ENCODE measurements at places on chromosomes 16 and 17.
A peak's percentile ranks its signal among the peaks of the same experiment; 100 is the strongest.

DNA sequence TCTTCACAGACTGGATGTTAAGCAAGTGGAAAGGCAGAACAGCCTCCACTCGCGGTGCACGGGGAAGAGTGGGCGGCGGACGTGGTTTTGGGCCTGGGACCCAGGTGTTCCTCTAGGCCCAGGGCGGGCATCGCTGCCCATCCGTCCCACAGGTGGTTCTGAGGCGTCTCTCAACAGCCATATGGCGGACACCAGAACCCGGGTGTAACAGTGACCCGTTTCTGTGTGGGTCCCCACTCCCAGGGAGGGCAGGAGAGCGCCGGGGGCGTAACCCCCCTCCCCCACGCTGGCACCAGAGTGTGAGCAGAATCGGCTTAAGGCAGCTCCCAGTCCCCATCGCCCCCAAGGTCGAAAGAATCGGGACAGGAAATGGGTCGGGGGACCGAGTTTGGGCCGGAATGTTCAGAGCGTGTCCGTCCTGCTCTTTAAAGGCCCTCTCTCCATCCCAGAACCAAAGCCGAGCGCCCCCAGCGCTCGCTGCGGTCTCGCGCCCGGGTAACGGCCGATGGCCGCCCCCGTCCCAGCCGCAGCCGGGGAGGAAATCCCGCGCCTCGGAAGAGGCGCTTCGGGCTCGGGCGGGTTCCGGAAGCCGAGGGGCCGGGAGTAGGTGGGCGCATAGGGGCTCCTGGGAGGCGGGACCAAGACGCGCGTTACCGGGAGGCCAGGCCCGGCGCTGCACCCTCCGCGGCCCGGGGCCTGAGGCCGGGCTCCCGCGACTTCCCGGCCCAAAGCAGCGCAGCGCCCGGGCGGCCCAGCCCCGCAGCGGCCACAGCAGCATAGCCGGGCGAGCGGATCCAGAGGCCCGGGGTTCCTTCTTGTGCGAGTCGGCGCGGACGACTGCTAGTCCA, at the start of gene TK2:
Gene TK2, minus strand, starts transcription at position 839 of the 848 bp plus-strand sequence. Its CDS starts 61 bp downstream, at position 778.
- DNase-seq = no peak

DNA sequence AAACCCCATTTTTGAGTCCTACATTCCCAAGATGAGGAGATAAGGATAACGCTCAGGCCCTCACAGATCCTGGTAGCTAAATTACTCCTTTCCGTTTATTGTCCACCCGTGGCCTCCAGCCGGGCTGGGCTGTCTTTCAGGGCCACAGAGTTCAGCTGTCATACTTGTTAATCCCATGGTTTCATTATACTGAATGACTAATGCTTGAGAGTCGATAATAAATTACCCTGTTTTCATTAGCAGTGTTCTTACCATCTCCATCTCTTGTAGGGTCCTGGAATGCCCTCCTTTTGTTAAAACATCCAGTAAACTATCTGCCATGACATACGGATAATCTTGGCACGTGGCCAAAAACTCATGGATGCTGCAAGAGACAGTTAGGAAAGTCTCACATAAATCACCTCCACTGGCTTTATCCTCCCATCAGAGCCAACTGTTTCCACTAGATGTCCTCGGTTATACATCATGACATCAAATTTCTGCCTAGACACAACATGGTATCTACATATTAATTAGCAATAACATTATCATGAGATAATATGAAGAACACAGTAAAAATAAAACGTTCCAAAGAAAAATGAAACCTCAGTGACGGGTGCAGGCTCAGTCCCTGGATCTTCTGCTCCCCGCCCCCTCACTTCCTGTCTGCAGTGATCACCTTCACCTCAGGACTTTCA, 45.3 kb downstream of the BRD7 start:
- DNase-seq = peak; percentile 11

DNA sequence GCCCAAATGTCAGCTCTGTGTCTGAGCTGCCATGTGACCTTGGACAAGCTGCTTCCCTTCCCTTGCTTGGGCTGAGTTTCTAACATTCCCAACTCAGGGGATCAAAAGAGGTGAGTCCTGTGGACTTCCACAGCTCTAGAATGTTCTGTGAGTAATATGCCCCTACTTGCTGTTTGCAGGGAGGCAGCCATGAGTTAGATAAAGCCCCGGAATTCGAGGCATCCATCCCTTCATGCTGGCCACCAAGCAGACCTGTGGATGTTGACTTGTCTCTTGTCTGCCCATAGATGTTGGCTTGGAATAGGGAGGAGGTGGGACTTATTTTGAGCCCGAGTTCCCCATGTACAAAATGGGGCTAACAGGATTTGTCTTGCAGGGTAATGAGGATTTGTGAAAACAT, 36.2 kb downstream of the KSR1 start:
- no peak for DNase-seq

- no peak for DNase-seq
These were observed 38.7 kb downstream of the TIMM22 start for GRCh38 chr17:1035546-1036170.

DNA sequence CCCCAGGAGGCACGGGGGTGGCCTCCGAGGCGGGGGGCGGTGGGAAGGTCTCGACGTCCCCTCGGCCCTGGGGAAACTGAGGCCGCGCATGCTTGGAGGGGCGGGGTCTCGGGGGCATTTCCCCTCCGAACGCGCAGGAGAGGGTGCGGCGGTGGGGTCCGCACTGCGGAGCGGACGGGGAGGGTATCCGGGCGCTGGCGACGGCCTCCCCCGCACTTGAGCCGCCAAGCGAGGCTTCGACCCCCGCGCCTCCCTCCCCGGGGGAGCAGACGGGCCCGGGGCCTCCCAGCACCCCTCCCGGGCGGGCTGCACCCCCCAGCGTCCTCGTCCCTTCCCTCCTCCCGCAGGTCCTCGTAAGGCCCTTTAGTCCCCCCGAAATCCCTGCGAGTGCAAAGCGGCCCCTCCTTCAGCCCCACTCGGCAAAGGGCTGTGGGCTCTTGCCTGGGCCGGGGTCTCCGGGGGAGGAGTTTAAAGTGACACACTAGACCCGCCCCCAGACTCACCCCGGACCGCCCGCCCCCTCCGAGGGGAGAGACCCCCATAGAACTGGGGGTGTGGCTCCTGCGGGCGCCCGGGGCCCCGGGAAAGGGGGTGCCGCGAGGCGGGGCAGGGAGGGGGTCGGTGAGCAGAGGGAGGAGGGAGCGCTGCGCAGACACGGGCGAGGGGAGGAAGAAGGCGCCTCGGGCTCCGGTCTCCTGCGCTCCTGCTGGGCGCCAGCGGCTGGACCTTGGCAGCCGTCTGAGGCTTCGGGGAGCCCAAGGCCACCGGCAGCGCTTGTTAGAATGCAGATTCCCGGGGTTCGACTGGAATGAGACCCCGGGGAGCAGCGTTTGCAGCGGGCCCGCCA, 632 bp downstream of the BAIAP3 start:
- DNase-seq = no peak

DNA sequence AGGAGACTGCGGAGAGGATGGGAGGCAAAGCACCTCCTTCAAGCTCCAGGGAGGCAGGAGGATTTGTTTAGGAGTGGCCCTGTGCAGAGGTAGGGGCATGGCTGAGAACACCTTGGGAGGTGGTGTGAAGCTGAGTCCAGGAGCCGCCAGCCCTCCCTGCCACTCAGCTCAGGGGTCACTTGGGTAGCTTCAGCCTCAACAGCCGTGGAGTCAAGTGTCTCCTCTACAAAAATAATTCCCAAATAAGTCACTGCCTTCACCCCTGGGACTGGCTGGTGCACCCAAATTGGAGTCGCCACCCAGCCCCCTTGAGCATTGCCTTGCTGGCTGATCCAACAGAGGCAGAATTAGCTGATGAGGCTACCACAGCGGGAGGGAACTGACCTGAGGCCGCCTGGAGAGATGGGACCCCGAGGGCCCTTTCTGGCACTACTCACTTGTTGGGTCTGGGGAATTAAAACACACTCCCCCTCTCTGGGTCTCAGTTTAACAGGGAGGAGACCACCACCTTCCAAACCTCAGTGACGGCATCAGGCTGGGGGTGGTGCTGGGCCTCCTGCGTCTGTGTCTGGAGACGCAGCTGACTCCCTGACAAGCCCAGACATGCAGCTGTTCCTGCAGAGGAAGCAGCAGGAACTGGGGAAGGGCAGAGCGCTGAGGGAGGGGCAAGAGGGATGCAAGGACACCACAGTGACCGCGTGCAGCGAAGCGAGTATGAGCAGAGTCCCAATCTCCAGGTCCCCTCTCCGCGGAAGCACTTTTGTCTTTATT, 87.9 kb upstream of the TOB1 start:
- peak; percentile 20 for DNase-seq

- DNase-seq = no peak
These were observed 228.8 kb downstream of the CDH11 start for GRCh38 chr16:64892835-64893785.

DNA sequence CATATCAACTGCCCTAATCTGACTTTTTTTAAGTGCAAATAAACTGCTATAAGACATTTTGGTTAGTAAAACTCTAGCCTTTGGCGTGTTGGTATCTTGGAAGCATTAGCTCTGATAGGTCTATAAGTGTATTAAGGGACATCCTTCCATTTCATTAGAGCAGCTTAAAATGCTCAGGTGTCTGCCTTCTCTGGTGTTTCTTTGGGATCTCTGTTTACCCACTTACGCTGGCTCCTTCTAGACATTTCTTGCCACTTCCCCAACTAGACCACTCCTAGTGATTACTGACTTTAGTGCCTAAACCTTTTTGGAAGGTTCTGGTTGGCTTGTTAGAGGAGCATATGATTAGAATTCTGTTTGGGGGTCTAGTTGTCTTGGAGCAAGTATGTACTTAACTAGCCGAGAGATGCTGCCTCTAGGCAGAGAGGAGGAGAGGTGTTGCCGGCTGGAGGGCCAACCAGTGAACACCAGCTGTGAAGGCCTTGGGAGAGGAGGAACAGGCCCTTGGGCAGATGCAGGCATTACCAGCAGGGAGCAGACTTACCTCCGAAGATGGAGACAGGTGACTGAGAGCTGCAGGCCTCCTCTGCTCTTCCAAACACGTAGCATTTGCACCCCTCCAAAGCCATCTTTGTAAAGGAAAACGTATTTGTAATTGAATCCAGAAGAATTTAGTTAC, 15.2 kb upstream of the CLEC18C start:
- DNase-seq = no peak

- DNase-seq = no peak
These were observed 30.7 kb upstream of the TBX2 start for GRCh38 chr17:61368832-61369450.

DNA sequence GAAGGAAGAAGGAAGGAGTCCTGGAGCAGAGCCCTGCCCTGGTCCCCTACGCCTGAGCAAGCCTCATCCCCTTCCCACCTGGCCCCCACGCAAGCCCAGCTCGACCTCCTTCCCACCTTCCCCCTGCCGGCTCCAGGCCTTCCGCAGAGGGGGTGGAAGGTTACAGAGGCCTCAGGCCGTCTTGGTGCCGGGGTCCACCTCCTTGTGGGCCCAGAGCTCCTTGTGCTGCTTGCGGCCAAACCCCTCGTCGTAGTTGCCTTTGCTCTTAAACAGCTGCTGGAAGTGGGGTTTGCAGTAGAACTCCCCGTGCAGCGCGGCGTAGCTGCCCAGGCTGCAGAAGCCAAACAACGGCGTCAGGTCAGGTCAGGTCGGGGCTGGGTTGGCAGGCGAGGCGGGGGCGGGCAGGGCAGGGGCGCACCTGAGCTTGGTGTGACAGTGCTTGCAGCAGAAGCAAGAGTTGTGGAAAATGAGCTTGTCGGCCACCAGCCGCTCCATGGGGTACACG, 1.5 kb downstream of the LIMD2 start:
- DNase-seq = no peak

GRCh38 chr17:63278728-63279442, 167.2 kb downstream of the CYB561 start:
- no peak for DNase-seq

- no peak for DNase-seq
These were observed 174.3 kb upstream of the TNRC6C start for GRCh38 chr17:77783991-77784820.

GRCh38 chr17:17783825-17784656, 52.7 kb downstream of the SREBF1 start:
- peak; percentile 67 for DNase-seq

GRCh38 chr17:6867849-6868248, 36.3 kb upstream of the TEKT1 start:
- no peak for DNase-seq

DNA sequence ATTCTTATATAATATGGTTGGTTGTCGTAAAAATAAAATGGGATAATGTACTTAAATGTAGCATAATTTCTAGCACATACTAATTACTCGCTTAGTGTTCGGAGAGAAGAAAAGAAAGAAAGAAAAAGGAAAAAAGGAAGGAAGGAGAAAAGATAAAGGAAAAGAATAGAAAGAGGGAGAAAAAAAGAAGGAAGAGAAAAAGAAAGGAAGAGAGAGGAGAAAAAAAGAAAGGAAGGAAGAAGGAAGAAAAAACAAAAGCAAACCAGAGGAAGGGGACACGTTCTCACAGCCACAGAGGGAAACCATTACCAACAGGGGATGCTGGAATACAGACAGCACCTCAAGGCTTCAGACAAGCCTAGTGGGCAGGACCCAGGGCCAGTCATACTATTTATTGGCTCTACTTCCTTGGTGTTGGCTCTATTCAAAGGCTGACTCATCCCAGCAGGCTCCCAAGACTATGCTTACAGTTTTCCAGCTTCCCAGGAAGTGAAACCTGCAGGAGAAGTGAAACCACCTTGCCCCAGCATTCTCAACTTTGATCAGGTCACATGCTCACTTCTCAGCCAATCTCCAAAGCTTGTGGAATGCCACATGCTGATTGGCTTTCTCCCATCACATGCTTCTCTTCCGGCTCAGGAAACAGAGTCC, 273.5 kb upstream of the IRX5 start:
- DNase-seq = no peak

- DNase-seq = no peak
These were observed 2.0 kb downstream of the CAMKK1 start for GRCh38 chr17:3890878-3891219.

- DNase-seq = no peak
These were observed 32.0 kb upstream of the SLC5A10 start for GRCh38 chr17:18919963-18920362.

DNA sequence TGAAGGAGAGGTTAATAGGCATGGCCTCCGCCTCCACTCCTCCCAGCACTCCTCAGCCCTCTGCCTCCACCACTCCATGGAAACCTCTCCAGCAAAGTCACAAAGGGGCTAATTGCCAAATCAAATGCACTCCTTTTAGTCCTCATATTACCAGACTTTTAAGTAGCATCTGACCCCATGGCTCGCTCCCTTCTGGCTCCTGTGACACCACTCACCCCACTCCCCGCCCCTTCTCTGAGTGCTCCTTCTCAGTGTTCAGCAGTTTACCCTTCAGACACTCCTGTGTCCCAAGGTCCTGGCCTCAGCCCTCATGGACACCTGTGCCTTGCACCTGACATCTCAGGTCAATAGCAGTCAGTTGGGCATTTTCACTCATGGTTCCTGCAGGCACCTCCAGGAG, 243.5 kb upstream of the CCL2 start:
- no peak for DNase-seq

DNA sequence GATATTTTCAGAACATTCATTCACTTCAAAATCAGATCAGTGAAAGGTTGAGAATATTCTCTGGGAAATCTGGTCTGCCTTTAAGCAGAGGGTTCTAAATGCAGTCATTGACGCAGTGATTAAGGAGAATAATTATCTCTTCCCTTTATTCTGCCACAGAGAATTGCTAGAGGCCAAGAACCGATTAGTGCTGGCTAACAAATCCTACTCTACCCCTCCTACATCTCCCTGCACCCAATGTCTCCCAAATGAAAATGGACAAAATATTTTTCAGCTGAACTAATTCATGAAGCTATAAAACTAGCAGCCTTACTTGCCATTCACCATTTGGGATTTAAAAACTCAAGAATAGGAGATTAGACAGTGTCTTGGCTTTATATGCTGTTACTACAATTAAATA, 185.5 kb upstream of the SOX9 start:
- no peak for DNase-seq

- no peak for DNase-seq
These were observed 13.9 kb upstream of the ADGRG1 start for GRCh38 chr16:57614536-57614935.
